Stimulated activated CD8-positive, alpha-beta memory T cell treated with anti-CD3 and anti-CD28 coated beads, Interleukin-7, amount 100 ng/mL, for 48 hours (primary cell): ENCODE measurements at places on chromosomes 7 and 10.
A peak's percentile ranks its signal among the peaks of the same experiment; 100 is the strongest.

- DNase-seq, result no peak
These were observed 42.6 kb upstream of the MYL10 start for GRCh38 chr7:101671371-101672356.

GRCh38 chr7:47852330-47853245, 95.7 kb downstream of the PKD1L1 start:
- DNase-seq, result no peak

DNA sequence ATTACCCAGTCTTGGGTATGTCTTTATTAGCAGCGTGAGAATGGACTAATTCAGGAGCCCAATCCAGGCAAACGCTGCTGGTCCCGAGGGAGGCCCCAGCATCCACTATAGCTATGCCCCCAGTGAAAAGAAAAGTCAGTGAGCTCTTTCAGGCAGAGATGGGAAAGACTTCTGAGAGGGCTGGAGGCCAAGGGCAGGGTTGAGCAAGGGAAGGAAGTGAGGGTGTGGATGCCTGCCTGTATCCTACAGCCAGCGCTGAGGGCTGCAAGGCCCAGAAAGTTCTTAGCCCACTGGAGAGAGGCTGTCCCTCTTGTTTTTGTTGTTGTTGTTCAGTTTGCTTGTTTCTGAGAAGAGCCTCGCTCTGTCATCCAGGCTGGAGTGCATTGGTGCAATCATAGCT, 261.6 kb downstream of the ZEB1 start:
- DNase-seq, result no peak

GRCh38 chr10:89337484-89337883, 9.7 kb downstream of the IFIT3 start:
- peak; percentile 11 for DNase-seq

DNA sequence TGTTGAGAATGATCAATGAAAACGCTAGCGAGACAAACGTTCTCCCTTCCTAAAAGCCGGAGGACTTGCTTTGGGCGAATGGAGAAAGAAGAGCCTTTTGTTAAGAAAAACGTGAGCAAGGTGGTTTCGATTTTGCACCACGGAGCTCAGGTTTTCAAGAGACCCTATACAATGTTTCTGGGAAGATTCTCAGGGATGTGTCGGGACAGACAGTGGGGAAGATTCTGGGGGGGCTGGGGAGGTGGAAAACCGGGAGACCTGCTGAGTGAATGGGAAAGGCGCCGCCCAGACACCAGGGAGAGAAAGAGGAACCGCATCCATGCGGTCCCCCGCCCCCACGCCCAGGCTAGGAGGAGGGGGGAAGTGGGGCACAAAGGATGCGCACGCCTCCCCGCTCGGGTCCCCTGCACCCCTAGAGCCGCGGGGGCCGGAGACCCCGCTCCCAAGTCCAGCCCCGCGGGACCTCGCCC, 745 bp downstream of the YWHAG start:
- DNase-seq, result peak; percentile 15

DNA sequence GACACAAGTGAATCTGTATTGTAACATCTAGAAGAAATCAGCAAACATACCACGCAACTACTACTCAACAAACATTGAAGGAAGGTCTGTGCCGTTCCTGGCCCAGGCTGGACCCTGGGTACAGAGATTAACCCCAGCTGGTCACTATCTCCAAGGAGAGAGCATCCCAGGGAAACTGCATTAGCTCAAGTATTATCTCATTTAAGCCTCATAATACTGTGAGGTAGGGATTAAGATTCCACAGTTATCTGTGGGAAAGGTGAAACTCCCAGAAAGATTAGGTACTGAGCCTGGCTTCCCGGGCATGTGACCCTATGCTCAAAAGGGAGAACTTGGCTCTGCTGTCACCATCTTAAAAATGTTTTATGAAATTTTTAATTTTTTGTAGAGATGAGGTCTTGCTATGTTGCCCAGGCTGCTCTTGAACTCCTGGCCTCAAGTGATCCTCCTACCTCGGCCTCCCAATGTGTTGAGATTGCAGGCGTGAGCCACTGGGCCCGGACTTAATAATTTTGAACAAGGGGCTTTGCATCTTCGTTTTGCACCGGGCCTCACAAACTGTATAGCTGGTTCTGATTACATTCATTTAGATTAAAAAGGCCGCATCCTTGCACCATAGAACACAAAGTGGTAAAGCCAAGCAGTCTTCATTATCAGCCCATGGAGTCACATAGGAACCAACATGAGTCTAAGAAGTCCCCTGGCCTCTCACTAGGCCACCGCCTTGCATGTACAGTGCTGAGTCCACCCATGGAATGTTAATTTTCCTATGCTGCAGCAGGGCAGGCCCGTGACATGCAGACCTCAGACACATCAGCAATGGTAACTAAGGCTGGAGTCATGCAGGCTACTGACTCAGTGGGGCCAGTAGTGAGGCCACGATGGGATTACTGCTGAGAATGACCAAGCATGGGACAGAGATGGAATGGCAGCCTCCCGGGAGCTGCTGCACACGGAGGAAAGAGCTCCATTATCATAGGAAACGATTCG, 5.5 kb upstream of the CTBP2 start:
- no peak for DNase-seq
